ENCODE measurements at places on chromosomes 5 and 9.
A peak's percentile ranks its signal among the peaks of the same experiment; 100 is the strongest.

DNA sequence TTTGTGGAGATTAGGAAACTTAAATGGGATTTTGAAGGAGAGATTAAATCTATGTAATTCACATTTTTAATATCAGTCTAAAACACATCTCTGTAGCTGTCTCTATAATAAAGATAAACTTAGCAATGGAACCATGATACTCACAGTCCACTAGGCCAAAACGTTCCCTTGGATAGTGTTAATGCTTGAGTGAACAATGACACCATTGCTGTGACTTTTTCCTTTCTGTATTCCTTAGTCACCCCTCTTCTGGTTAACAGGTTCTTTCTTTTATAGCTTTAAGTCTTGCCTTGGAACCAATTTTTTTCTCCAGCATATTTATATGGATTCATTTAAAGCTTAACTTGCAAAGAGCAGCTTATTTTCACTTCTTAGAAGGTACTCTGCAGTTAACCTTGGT lies 63.3 kb downstream of the INSL6 start:
- DNase-seq: no peak

DNA sequence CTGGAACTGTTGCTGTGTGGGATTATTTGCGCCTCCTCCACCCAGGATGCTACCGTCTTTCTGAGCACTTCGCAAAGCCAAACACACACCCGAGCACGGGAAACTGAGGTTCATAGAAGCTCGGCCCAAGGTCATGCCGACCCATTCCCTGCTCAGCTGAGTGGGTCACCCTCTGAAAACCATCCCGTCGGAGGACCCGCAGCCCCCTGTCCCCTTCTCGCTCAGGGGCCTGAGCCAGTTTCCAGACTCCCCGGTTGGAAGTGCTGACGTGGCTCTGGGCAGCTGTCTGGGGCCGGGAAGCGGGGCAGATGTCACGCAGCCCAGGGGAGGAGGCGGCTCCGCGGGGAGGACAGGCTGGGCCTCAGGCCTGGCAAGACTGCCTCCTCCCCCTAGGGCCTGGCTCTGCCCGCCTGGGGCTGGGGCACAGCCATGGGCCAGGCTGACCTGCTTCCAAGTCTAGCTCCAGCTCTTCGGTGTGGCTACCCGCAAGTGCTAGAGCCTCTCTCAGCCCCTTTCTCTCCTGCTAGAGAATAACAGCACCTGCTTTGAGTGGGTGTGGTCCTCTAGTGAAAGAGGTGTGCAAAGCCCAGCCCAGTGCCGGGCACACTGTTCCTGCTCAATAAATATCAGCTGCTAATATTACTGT lies 9.9 kb upstream of the CXXC5 start:
- peak; percentile 88 for DNase-seq

GRCh38 chr5:132557478-132558172 lies 848 bp downstream of the RAD50 start:
- peak; percentile 67 for DNase-seq

- DNase-seq: no peak
Observed at GRCh38 chr5:38847559-38848347, 1.9 kb downstream of the OSMR start.

- no peak for DNase-seq
Observed at GRCh38 chr5:150163035-150163434, 3.5 kb upstream of the CDX1 start.

- no peak for DNase-seq
Observed at GRCh38 chr9:124291801-124292396, 34.1 kb downstream of the NEK6 start.

DNA sequence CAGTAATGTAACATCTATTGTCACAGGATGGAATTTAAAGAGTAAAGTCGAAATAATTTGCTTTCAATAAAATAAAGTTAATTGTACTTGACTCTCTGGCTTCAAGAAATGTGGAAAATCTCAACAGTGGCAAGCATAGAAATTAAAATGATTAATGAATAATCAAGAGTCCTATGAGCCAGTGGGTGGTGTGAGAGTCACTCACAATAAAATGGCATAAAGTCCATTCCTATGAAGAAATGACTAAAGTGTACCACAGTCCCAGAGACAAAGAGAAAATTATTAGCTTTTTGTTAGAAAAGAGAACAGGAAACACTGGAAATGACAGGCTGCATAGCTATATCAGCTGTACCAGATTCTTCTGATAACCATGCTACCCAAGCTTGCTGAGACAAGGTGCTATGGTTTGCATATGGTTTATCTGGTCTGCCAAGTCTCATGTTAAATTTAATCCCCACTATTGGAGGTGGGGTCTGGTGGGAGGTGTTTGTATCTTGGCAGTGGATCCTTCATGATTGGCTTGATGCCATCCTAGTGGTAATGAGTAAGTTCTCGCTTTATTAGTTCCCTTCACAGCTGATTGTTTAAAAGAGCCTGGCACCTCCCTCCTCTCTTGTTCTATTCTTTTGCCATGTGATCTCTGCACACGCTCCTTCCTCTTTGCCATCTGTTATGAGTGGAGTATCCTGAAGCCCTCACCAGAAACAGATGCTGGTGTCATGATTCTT lies 647.7 kb upstream of the ITGA1 start:
- DNase-seq: no peak

DNA sequence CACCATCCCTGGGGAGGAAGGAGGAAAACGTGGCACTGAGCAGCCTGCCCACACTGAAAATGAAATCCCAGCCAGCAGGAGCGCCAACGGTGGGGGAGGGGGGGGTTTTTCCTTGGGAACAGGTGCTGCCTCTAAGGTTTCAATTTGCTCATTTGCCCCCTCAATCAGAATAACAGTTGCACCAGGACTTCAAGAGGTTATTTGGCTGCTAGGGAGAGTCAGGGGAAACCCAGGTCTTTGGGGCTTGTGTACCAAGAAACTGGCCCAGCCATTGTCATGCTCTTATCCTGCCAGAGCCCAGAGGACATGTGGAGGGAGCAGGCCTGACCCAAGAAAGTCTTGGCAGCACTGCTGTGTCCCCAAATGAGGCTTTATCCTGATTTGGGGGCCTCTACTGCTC lies 66.5 kb downstream of the NDFIP1 start:
- no peak for DNase-seq

GRCh38 chr5:78009937-78010527 lies 233.9 kb upstream of the TBCA start:
- no peak for DNase-seq

GRCh38 chr5:65611524-65611923 lies 12.6 kb downstream of the TRIM23 start:
- DNase-seq: peak; percentile 73

DNA sequence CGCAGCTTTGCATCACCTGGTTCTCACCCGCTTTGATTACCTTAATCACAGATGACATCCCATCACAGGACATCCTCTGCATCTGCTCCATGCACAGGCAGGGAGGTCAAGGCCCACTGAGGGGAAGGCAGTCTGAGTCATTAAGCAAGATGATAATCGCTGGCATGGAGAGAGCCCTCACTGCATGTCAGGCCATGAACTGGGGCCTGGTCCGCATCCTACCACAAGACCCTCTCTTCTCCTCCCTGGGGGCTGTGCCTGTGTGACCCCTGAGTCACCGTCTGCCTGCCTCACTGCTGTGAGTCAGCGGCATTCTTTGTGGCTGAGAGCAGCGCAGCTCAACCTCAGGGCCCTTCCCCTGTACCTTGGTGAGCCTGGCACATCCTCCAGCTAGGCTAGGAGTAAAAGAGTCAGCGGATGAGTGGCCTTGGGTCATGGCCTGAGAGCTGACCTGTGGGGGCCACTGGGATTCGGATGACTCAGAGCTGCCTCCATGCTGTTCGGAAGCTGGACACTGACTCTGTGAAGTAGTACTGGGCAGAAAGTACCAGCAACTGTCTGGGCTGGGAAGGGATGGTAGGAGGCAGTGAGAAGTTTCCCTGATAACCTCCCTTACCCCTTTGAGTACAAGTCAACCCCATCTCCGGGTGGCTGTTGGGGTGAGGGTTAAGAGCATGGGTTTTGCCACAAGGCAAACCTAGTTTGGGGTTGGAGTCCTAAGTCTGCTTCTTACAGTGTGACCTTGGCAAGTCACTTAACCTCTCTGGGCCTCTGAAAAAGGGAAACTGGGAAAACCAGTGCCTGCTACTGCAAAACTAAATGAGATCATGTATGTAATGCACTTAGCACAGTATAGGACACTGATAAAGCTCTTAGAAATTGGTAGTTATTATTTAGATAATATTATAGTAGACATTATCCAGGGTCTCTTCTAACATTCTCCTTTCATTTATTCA lies 14.6 kb upstream of the ARSI start:
- DNase-seq: peak; percentile 100

DNA sequence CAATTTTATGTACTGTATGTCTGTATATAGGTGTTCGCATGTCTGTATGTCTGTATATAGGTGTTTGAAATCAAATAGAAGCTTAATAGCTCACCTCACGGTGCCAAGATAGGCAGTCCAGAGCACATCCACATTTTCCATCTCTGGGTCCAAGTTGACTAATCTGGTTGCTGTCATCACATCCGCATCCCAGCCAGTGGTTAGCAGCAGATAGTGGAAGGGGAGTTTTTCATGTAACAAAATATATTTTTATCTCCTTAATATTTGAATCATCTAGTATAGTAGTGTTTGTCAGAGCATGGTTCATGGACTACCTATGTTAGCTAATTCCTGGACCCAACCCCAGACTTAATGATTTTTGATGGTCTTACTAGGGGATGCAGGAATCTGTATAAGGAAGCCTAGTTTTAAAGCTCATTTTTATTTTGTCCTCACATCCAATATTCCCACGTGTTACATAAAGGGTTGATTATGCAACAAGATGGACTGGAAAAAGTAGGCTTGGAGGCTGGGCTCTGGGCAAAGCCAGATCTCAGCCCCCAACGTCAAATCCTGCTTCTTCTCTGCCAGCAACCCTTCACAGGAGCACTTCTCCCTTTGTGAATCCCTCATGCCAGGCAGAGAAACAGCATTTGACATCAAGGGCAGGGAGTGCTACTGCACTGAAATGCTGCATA lies 219.7 kb downstream of the ZSWIM6 start:
- DNase-seq: no peak

DNA sequence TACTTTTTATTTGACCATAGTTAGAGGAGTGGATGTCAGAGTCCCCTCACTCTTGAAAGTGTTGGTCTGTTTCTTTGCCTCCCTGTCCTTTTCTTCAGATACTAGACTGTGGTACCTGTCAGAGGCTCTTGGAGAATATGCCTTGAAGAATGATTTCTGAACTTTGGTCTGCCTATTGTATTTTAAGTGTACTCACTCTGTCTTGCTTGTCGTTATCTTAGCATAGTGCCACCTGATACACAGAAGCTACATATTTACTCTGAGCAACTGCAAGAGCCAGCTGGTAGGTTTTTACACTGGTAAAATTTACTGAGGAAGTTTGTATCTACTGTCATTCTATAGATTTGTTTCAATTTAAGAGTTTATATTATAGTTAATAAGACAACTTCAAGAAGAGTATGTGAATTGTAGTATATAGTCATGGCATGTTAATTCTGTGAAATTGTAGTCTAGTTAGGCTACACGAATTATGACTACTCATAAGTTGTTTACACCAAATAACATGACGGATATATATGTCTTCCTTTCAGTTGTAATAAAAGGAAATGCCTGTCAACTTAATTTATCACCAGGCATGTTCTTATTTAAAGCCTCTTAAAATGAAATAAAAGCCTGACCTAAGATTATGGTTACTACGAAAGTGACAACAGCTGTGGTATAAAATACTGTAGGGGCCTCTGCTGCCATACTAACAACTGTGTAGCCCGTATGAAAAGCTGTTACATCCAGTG lies 201.7 kb downstream of the KDM4C start:
- DNase-seq: no peak

Measured in islet precursor cell (in vitro differentiated cells).